ENCODE measurements at places on chromosomes 1 and 21.

GRCh38 chr1:43271186-43272118 lies 1.7 kb downstream of the TMEM125 start:
- no peak for DNase-seq

GRCh38 chr1:12129624-12130023 lies 37.2 kb upstream of the TNFRSF1B start:
- no peak for DNase-seq

- DNase-seq = no peak
Measured at GRCh38 chr1:85374160-85374559, 90.8 kb downstream of the DDAH1 start.

DNA sequence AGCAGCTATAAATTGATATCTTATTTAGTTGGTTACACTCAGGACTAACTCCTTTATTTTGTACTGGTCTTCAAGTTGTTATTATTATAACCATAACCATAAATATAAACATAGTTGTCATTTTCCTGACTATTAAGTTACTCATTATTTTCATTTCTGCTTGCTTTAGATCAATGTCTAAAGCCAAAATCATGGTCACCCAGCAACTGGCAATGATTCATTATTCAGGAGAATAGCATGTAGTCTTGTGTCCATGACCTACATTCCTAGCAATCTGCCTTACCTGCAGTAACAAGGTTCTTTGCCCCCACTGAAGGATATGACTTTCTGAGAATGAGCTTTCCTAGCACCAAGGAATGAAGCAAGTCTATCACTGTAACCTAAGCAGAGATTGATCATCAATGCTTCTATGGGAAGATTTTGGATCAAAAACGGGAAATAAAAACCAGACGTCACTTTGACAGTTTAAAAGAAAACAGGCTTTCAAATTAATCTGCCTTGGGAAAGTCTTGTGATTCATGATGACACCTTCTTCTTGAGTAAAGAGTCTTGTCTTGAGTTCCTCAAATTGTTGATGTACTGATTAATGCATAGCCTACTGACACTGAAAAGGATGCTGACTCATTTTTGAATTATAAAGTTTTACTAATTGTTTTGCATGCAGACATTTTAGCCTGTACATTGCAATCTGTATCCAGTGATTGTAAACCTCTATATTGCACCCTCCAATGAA lies 203.3 kb upstream of the IVNS1ABP start:
- no peak for DNase-seq

GRCh38 chr21:31317688-31318087 lies 26.4 kb downstream of the TIAM1 start:
- DNase-seq = no peak

GRCh38 chr1:2474933-2475371 lies 1.1 kb upstream of the PLCH2 start:
- DNase-seq = no peak

DNA sequence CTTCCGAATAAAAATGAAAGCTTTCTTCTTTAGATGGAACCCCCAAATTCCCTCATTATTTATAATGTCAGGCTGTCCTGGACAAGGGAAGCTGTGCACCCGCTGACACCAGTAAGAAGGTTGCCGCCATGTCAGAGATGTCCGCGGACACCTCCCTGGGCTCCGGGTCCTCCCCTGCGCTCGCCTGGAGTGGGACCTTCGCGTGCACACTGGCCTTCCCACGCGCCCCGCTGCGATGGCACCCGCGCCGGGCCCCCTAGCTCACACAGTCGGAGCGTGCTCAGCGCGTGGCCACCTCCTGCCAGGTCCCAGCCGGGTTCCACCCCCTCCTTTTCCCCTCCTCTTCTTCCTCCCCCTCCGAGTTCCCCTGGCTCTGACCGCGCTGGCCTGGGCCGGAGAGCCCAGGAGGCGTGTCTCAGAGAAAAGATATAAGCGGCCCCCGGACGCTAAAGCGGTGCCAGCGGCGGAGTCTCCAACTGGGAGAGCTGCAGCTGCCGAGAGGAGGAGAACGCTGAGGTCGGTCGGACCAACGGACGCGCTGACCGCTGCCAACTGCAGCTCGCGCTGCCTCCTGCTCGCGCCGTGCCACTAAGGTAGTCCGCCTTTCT lies at the start of gene G0S2:
G0S2 (plus strand) TSS at position 456 of the 608 bp plus-strand sequence. CDS start 273 bp downstream, outside the sequence.
- peak; percentile 31 for DNase-seq

GRCh38 chr21:34688145-34688544 lies 19.4 kb downstream of the CLIC6 start:
- DNase-seq = no peak
